Activated T-cell treated with anti-CD3 and anti-CD28 coated beads, Interleukin-2, amount 50 U/mL, for 1 hour (primary cell): ENCODE measurements at places on chromosomes 1 and 21.
A peak's percentile ranks its signal among the peaks of the same experiment; 100 is the strongest.

DNA sequence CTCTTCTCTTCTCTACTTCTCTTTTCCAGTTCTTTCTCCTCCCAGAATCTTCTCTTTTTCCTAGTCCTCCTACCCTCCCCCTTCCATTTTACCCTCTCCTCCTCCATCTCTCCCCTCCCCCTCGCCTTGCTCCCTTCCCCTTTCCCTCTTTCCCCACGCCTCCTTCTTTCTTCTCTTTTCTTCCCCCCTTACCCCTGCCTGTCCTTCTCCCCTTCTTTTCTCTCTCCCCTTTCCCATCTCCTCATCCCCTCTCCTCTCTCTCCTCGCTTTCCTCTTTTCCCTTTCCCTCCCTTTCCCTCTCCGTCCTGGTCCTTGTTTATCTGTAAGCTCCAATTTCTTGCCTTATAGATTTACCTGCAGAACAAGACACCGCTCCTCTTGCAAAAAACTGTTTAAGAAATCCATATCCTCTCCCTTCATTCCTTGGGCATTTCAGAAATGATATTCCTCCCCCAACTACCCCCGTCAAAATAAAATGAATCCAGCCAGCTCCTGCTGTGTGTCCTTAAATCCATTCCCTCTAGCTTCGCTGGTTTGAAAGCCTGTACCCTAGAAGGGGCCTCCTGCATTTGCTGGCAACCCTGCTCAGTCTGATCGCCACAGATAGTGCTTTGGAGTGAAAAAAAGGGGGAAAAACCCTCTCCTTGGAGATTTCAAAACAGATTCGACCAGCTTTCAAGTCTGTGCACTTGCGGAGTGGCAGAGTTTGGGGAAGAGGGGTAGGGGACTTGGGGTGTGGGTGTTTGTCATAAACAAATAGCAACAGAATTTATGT is 89.4 kb downstream of the PAPPA2 start:
- no peak for DNase-seq

DNA sequence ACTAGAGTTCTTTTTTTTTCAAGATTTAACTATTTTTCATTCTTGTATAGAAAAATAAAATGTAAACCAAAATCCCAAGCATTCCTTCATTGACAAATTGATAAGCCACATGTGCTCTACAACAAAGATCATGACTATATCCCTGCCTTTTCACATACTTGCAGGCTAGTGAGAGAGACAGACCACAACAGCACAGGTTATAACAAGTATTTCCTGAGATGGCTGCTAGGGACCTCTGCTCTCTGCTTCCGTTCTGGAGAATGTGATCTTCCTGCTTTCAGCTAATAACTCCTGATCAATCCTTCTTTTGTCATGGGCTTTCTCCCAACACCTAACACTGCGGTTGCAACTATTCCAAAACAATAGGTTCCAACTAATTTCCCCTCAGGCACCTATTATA is 14.0 kb upstream of the SPRR2F start:
- no peak for DNase-seq

GRCh38 chr1:167416506-167416905 is 101.8 kb downstream of the CD247 start:
- DNase-seq: no peak

DNA sequence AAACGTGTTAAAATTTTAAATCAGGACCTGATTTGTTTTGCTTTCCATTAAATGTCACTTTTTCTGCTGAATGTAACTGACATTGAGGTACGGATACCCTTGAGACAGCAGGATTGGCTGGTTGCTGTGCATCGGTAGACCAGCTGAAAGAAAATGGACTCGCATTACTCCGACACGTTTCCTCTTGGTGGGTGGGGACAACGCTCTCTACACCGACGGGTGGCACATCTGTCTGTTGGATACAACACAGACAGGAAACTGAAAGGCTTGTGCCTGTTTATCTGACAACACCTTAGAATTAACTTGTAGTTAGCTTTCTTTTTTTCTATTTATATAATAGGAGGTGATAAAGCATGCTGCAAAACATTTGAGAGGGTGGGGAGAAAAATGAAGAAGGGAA is 19.4 kb downstream of the PRPF38A start:
- DNase-seq: peak; percentile 64

GRCh38 chr1:89842567-89843272 is 21.9 kb downstream of the LRRC8D start:
- DNase-seq: no peak

- DNase-seq: no peak
Observed at GRCh38 chr1:74857676-74858075, 124.7 kb downstream of the TYW3 start.

- peak; percentile 55 for DNase-seq
Observed at GRCh38 chr1:100353071-100353801, 930 bp downstream of the CDC14A start.

DNA sequence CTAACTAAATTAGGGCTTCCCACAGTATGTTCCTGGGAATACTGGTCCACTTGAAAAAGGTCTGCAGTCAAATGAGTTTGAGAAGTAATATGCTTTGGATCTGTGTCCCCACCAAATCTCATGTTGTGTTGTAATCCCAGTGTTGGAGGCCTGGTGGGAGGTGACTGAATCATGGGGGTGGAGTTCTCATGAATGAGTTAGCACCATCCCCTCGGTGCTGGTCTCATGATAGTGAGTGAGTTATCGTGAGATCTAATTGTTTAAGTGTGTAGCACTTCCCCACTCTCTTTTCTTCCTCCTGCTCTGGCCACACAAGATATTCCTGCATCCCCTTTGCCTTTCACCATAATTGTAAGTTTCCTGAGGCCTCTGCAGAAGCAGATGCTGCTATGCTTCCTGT is 16.9 kb upstream of the DMRTB1 start:
- DNase-seq: no peak

DNA sequence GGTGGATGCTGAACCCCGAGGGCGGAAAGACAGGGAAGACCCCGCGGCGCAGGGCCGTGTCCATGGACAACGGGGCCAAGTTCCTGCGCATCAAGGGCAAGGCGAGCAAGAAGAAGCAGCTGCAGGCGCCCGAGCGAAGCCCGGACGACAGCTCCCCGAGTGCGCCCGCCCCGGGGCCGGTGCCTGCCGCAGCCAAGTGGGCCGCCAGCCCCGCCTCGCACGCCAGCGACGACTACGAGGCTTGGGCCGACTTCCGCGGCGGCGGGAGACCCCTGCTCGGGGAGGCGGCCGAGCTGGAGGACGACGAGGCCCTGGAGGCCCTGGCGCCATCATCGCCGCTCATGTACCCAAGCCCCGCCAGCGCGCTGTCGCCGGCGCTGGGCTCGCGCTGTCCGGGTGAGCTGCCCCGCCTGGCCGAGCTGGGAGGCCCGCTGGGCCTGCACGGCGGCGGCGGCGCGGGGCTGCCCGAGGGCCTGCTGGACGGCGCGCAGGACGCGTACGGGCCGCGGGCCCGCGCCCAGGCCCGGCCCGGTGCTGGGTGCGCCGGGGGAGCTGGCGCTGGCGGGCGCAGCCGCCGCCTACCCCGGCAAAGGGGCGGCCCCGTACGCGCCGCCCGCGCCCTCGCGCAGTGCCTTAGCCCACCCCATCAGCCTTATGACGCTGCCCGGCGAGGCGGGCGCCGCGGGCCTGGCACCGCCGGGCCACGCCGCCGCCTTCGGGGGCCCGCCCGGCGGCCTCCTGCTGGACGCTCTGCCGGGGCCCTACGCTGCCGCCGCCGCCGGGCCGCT is 20.7 kb downstream of the FOXO6 start:
- peak; percentile 60 for DNase-seq

GRCh38 chr1:12475530-12475934 is 142.5 kb downstream of the DHRS3 start:
- DNase-seq: no peak

- DNase-seq: no peak
Observed at GRCh38 chr1:155889566-155889965, 21.6 kb downstream of the RIT1 start.

- DNase-seq: no peak
Observed at GRCh38 chr1:33494929-33495328, 22.5 kb downstream of the ZSCAN20 start.
